ENCODE measurements at places on chromosomes 1 and 21.

GRCh38 chr1:231393668-231394067 lies 28.4 kb downstream of the EGLN1 start:
- no peak for DNase-seq
- no peak overlapping the region for H3K4me3 ChIP-seq
- peaks cover 29% of the 10 kb centered on the region for H3K4me1 ChIP-seq
- no peaks in the 10 kb centered on the region for H3K27me3 ChIP-seq
- H3K27ac ChIP-seq: no peak overlapping the region

- H3K36me3 ChIP-seq: no peaks in the 10 kb centered on the region
- H3K27ac ChIP-seq: peak overlapping the region; percentile 36
- DNase-seq: peak; percentile 52
These were observed 32.3 kb downstream of the VWA5B1 start for GRCh38 chr1:20322825-20323612.

- H3K4me3 ChIP-seq: no peak overlapping the region
- no peak for DNase-seq
- no peaks in the 10 kb centered on the region for H3K27me3 ChIP-seq
- H3K27ac ChIP-seq: no peak overlapping the region
- no peaks in the 10 kb centered on the region for H3K36me3 ChIP-seq
These were observed 65.7 kb upstream of the CACHD1 start for GRCh38 chr1:64404202-64404601.

DNA sequence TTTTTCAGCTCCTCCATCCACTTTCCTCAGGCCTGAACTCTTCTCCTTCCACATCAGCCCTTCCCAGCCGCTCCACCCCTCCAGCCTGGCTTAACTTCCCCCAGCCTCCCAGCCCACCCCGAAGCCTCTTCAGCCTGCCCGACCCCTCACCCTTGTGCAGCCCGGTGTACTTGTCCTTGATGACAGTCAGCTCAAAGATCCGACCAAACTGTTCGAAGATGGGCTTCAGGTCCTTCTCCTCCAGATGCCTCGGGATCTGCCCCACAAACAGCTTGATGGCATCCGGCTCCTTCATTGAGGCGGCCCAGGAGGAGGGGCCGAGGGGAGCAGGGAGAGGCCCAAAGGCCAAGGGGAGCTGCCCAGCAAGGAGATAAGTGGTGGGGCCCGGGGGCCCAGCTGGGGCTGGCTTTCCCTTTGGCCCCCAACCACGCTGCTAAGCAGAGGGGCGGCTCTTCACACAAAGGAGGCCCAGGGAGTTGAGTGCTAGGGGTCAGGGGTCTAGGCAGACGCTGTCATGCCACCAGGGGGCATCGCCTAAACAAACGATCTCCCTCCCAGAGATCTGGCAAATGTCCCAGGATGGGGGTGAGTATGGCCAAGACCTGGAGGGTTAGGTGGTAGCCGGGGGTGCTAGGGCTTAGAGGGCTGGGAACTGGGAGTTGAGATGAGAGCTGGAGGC lies 738 bp downstream of the CELF3 start:
- no peak overlapping the region for H3K27ac ChIP-seq
- no peaks in the 10 kb centered on the region for H3K36me3 ChIP-seq
- no peak overlapping the region for H3K4me3 ChIP-seq
- peaks cover 16% of the 10 kb centered on the region for H3K4me1 ChIP-seq

DNA sequence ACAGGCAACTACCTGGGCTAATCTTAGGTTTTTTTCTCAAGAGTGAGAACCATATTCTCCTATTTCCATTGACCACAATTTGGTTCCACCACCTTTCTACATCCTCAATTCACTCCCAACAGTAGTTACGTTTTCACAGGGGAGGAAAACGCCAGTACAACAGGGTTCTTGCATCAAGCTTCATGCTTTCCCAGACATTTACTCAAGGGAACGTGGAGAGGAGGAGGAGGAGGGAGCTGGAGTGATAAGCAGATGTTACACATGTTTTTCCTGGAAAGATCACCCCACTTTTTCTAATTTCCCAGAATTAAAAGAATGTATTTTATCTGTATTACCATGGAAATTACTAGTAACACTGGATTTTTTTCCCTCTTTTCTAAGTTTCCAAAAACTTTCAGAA lies 58.3 kb downstream of the RGS5 start:
- H3K4me1 ChIP-seq: no peaks in the 10 kb centered on the region
- no peaks in the 10 kb centered on the region for H3K27me3 ChIP-seq
- no peak for DNase-seq

- no peaks in the 10 kb centered on the region for H3K27me3 ChIP-seq
- DNase-seq: no peak
- H3K4me3 ChIP-seq: no peak overlapping the region
- no peaks in the 10 kb centered on the region for H3K36me3 ChIP-seq
These were observed 37.9 kb downstream of the GNG12 start for GRCh38 chr1:67795179-67795912.

DNA sequence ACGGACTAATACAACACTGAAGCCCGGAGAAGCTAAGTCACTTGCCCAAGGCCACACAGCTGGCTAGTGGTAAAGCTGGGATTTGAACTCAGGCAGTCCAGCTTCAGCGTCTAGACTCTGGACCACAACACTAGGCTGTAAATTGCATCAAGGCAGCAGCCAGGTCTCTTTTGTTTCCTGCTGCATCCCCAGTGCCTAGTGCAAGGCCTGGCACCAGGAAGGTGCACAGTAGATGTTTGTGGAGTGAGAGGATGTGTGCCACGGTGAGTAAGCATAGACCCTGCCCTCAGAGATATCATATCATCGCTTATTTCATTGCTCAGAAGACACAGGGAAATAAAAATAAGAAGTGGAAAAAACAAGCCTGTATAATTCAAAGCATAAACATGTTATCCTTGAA lies 40.9 kb downstream of the IGSF21 start:
- H3K27ac ChIP-seq: no peak overlapping the region
- no peak overlapping the region for H3K4me3 ChIP-seq
- no peaks in the 10 kb centered on the region for H3K4me1 ChIP-seq
- no peaks in the 10 kb centered on the region for H3K36me3 ChIP-seq

DNA sequence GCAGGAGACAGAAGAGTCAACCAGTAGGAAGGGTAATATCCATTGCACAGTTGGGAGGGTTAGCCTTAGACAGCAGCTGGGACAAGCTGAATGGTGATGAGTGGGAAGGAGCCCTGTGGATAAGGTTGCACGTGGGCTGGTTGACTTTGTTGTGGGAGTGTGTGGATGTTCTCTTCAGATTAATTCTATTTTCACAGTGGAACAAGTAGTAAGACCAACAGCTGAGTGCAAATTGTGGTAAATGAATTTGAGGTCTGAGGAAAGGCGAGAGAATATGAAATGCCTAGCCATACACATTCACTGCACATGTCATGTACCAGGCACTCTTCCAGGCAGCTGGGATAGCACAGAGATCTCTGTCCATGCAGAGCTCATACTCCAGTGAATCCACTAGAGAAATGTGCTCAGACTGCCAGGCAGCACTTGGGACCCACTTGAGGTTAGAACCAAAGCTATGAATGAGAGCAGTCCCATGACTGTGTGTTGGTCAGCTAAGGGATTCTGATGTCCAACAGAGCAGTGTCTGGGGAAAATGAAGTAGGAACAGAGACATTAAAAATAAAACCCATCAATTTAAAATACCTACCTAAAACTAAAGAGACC lies 25.2 kb upstream of the VTCN1 start:
- no peaks in the 10 kb centered on the region for H3K36me3 ChIP-seq
- peaks cover 5% of the 10 kb centered on the region for H3K4me1 ChIP-seq
- no peak overlapping the region for H3K4me3 ChIP-seq

GRCh38 chr1:36089393-36090121 lies 865 bp downstream of the ADPRS start:
- H3K4me1 ChIP-seq: peaks cover 18% of the 10 kb centered on the region
- peak overlapping the region; percentile 100 for H3K4me3 ChIP-seq
- H3K27me3 ChIP-seq: no peaks in the 10 kb centered on the region
- H3K36me3 ChIP-seq: peaks cover 36% of the 10 kb centered on the region

- no peak overlapping the region for H3K4me3 ChIP-seq
- H3K4me1 ChIP-seq: peaks cover 3% of the 10 kb centered on the region
- H3K27me3 ChIP-seq: no peaks in the 10 kb centered on the region
These were observed 60.9 kb upstream of the ZNF648 start for GRCh38 chr1:182122256-182122912.

GRCh38 chr1:7489586-7489985 lies 281.5 kb upstream of the VAMP3 start:
- no peak overlapping the region for H3K27ac ChIP-seq
- H3K4me3 ChIP-seq: no peak overlapping the region
- H3K36me3 ChIP-seq: no peaks in the 10 kb centered on the region
